MG63 (cell line): ENCODE measurements at places on chromosomes 1 and 21. TPM values are rescaled to one million over a fixed set of nuclear protein-coding genes. Genes with fewer than 3 reads are reported as not detected.

GRCh38 chr1:170494369-170494768 is 37.6 kb upstream of the GORAB start:
- peak; percentile 2 for DNase-seq

Gene ARID1A
- 5.5 and 14.6 TPM in 2 replicates for total RNA-seq

DNA sequence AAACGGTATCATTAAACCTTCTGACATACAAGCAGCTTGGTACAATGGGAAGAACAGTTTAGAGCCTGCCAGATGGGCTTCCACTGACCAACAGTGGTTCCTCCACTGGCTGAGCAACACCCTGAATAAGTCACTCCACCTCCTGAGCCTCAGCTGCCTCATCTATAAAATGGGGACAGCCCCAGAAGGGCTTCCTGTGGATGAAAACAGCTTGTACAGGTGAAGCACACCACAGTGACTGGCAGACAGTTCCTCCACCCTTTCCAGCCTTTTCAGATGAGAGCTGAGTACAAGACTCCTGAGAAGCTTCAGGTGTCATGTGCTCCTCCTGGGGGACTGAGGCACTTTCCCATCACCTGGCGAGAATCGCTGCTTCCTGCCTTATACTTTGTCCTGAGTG is 2.1 kb downstream of the CAPZB start:
- DNase-seq, result no peak

Gene TSPEAR
- not detected in 2 replicates for total RNA-seq

- no peak for DNase-seq
These were observed 207.3 kb downstream of the NRIP1 start for GRCh38 chr21:14857529-14857928.

DNA sequence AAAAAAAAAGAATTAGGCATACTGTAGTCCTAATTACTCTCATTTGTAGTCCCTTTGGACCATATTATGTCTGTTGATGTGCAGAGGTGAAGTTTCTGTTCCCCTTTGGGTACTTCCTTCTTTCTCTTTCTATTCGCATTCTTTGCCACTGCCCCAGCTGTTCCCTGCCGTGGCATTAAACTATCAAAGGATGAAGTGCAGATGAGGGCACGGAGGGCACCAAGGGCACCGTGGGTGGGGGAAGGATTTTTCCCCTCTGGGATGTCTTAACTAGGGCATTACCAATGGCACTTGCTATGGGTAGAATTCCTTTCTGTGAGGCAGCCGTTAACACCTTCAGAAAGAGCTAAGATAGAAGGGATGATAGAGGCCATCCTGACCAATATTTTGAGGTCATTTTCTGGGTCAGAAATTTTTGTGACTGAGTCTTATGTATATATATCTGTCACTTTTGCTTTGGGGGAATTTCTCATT is 4.9 kb upstream of the MAPKAPK2 start:
- no peak for DNase-seq

DNA sequence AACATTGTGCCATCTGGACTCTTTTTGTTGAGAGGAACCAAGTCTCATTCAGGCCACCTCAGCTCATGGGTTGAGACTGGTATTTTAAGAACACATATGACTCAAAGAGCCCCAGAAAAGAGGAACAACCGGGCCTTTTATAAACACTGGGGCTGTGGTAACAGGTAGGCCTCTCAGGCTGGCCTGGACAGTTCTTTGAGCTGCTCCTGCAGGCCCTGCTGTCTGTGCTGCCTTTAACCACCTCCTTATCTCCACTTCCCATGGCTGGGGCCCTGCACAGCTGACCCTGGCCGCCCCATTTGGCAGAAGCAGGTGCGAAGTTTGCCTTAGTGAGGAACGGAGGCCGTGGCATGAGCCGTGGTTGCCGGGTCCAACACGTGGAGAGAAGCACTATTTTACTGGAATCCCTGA is 163.3 kb downstream of the RHOU start:
- no peak for DNase-seq

- no peak for DNase-seq
These were observed 8.7 kb upstream of the EYA3 start for GRCh38 chr1:28097100-28097472.

GRCh38 chr1:214569357-214570004 is 18.1 kb upstream of the PTPN14 start:
- peak; percentile 76 for DNase-seq

Gene DYRK1A
- total RNA-seq, result 18.2 and 28.2 TPM in 2 replicates

Gene GJB4
- total RNA-seq, result not detected in 2 replicates

DNA sequence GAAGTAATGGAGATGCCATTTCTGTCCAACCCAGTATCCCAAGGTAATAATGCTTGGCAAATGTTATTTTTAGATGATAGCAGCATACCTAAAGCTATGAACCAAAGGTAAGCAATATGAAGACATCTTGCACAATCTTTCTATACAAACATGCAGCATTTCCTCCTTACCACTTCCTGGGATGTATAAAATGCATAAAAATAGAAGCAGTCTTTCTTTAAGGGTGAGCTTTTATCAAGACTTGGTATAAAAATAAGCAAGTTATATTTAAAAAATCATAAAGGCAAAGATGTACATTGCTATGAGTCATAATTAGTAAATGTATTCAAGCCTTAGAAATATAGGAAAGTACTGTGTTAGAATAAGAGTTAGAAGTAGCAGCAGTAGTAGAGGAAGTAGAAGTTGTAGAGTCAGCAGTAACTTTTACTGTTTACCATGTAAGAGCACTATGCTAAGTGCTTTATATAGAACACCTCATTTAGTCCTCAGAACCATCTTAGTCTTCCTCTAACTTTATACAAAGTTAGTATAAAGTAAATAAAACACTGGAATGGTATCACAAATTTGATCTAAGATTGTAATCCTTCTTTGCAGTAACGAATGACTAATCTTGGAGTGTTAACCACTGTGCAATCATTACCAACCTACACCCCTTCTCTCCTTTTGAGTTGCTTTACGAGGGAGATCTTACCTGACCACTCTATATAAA is 371.3 kb downstream of the VAV3 start:
- DNase-seq, result no peak

Gene TFF2
- not detected in 2 replicates for total RNA-seq

DNA sequence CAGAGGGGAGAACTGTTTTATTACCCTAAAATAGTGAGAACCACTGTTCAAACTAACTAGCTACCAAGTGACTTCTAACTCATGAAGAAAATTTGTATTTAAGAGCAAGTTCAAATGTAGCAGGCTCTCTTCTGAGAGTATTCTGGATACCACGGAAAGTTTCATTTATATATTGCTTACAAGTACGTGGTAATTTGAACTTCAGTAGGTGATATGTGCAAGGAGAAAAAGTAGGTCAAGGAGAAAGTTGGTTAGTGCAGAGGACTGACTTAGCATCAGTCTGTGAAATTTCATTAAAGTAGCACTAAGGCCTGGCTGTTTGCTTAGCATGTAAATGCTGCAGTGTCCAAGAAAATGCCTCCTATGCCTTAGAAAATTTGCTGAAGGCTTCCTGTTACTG is 16.7 kb downstream of the SERPINC1 start:
- no peak for DNase-seq

Gene MSH4
- total RNA-seq, result not detected in 2 replicates

- DNase-seq, result peak; percentile 45
These were observed 35.5 kb downstream of the SLC26A9 start for GRCh38 chr1:205907794-205908193.

GRCh38 chr1:30083800-30084464 is 639.5 kb downstream of the MATN1 start:
- peak; percentile 38 for DNase-seq

Gene SUCO
- total RNA-seq, result 2.1 and 2.9 TPM in 2 replicates

DNA sequence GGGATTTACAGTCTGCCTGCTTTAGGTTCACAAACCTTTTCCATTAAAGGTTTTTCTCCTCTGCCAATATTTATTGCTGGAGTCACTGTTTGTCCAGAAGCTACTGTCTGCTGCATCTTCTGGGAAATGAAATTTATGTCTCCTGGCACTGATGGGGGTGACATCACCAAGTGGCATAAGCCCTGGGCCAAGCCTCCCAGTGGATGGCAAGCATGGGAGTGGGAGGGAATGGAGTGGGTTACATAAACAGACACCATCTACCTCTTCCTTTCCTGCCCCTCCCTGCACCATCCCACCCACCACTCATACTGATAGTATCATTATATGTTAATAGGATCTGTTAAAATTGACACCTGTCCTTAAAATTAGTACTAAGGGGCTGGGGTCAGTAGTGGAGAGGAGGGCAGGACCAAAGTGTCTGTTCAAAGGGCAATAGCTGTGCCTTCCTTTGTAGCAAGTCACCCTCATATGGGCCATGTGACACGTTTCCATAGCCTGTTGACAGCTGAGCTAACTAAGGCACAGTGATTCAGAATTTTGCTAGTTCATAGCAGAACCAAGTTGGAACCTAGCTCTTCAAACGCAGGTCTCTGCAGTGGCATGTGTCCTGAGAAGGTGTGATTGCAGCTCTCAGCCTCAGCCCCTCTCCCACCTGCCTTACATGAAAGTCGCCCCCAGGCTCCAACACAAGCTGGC is 71.0 kb downstream of the MAB21L3 start:
- peak; percentile 31 for DNase-seq
